ENCODE measurements at places on chromosomes 1 and 21. TPM values are rescaled to one million over a fixed set of nuclear protein-coding genes. Genes with fewer than 3 reads are reported as not detected.

- DNase-seq: no peak
These were observed 2.4 kb downstream of the SEMA6C start for GRCh38 chr1:151143986-151144385.

The KPRP gene
- total RNA-seq: not detected

- no peak for DNase-seq
These were observed 10.8 kb downstream of the CAMTA1 start for GRCh38 chr1:6796095-6796494.

DNA sequence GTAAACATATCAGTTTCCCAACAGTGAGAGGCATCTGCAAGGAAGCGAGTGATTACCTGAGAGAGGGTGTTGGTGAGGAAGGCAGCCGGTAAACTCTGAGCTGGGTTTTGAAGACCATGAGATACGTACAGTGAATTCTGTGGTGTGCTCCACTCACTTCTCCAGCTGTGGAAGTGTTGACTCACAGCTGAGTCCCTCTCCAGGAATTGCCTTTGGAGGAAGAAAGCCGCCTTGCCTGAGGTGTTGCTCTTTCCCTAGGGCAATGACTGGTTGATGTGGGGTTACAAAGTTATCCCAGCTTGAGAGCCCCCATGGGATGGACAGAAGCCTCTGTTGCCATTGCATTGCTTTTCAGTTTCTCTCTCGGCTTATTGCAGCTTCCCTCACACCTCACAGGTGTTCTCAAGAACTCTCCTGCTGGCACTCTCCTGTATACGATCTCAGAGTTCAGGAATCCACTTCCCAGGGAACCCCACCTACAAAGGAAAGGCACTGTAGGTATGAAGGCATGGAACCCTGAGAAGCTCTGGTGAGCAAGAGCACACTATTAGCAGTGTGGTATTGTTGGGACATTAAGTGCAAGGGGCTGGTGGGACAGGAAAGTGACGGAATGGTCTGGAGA lies 10.8 kb downstream of the NHLH1 start:
- DNase-seq: no peak

GRCh38 chr1:64599242-64599641 lies 129.3 kb downstream of the CACHD1 start:
- DNase-seq: no peak

GRCh38 chr1:15948595-15949452 lies 27.1 kb downstream of the ZBTB17 start:
- peak; percentile 41 for DNase-seq

DNA sequence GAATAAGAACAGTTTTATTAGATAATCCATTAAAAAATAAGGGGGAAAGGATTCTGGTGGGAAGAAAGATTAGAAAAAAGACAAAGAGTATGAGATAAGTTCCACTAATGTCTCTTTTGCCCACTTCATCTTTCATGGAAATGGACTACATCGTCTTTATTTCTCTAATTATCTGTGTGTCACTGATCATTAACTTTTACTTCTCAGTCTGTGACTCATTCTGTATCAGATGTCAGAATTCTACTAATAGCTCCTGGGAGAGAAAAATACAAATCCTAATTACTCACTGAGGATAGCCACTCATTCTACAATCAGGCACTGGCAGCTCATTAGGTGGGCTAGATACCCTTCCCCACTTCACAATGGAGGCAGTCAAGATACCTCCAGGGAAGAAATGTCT lies 41.7 kb downstream of the ILDR2 start:
- DNase-seq: no peak

GRCh38 chr21:32653326-32653901 lies 41.2 kb upstream of the CFAP298 start:
- DNase-seq: peak; percentile 36

DNA sequence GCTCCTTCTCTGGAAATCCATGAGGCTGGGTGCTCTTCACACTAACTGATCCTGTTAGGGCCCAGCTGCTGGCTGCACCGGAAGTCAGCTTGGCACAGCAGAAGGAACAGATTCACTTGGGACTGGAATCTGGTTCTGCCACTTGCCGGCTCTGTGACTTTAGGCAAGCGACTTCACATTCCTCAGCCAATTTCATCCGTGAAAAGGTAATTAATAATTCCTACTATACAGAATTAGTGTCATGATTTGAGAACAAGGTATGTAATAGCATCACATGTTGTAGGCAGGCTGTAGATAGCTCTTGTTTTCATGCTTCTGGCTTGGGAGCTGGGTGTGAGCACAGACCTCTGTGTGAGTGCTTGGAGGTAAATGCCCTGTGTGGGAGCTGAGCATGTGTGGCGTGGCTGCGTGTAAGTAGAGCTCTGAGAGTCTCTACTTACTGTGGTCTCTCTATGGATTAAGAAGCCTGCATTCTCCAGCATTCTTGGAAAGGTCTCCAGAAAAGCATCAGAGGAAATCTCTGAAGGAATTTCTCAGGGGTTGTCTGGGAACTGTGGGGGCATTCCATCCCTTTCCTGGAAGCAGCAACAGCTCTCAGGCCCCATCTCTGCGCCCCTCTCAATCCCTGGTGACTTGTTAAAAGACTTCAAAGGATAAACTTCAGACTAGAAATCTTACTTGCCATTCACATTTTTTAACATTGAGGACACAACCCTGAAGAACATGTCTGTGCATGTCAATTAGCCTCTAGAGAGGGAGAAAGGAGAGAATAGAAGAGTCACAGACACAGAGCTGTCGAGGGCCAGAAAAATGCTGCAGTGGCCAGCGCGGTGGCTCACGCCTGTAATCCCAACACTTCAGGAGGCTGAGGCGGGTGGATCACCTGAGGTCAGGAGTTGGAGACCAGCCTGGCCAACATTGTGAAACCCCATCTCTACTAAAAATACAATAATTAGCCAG lies 47.7 kb upstream of the PPM1J start:
- peak; percentile 39 for DNase-seq

- no peak for DNase-seq
These were observed 322.5 kb upstream of the FAM78B start for GRCh38 chr1:166489356-166489669.

GRCh38 chr1:155060736-155061135 lies 2.8 kb upstream of the EFNA4 start:
- no peak for DNase-seq

GRCh38 chr1:9594471-9595155 lies 5.9 kb downstream of the TMEM201 start:
- DNase-seq: no peak

GRCh38 chr1:67336783-67337182 lies 29.1 kb downstream of the IL12RB2 start:
- DNase-seq: no peak

The LIPI gene
- not detected for total RNA-seq

GRCh38 chr1:233459470-233459945 lies 132.0 kb downstream of the MAP3K21 start:
- no peak for DNase-seq

GRCh38 chr1:9826616-9827015 lies 2.9 kb upstream of the CLSTN1 start:
- no peak for DNase-seq

The PDE9A gene
- 5.2 TPM for total RNA-seq

- DNase-seq: no peak
These were observed 126.7 kb upstream of the CACHD1 start for GRCh38 chr1:64343105-64343822.

- no peak for DNase-seq
These were observed 28.8 kb downstream of the MCOLN2 start for GRCh38 chr1:84968101-84968500.

GRCh38 chr1:68811806-68812205 lies 314.9 kb upstream of the DEPDC1 start:
- DNase-seq: no peak

- no peak for DNase-seq
These were observed 67.5 kb downstream of the UROD start for GRCh38 chr1:45079533-45079932.

The TMEM53 gene
- 7.6 TPM for total RNA-seq

The ATP1B1 gene
- total RNA-seq: 138 TPM

The TFF3 gene
- total RNA-seq: 6.3 TPM

DNA sequence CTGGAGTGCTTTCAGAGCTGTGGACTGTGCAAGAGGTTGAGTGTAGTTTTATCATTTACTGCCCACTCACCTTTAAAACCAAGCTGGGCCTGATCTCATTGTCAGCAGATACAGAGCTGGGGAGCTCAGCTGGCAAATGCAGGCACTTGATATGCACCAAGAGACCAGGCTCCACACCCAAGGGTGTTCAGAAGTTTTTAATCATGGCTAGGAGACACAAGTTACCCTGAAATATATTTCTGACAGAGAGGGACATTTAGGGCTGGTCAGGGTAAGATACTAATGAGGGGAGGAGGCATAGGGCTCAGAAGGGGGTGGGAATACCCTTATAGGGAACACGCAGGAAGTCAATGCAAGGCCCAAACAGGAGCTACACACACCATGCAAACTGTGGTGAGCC lies 153.7 kb downstream of the ELAVL4 start:
- DNase-seq: no peak

The COL9A2 gene
- total RNA-seq: 2.3 TPM

DNA sequence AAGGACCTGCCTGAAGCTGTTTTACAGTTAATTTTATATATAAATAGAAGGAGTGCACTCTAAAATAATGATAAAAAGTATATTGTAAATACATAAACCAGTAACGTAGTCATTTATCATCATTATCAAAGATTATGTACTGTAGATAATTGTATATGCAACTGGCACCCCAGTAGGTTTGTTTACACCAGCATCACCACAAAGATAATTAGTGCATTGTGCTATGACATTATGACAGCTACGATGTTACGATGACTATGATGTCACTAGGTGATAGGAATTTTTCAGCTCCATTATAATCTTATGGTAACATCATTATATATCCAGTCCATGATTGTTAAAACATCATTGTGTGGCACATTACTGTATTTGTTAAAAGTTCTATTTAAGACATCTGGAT lies 185.2 kb downstream of the LBR start:
- DNase-seq: no peak

DNA sequence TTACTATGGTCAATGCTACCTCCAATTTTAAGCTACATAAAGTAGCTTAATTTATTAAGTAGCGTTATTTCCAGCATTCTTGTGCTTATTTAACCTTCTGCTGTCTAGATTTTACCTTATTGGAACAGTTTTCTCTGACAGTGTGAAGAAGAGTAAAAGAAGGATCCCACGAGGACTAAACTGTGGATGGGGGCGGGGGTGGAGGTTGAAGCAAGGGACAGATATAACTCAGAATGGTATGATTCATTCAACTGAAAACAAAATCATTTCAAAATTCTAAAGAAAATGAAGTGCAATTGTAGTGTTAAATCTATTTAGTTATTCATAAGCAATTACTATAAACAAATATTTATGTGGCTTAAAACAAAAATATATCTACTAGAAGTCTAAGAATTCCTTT lies 11.5 kb upstream of the VAV3 start:
- DNase-seq: no peak

GRCh38 chr21:10273196-10273595 lies 248.2 kb upstream of the TPTE start:
- no peak for DNase-seq

The EVA1B gene
- 32.3 TPM for total RNA-seq
